ENCODE measurements at places on chromosomes 1 and 21.

DNA sequence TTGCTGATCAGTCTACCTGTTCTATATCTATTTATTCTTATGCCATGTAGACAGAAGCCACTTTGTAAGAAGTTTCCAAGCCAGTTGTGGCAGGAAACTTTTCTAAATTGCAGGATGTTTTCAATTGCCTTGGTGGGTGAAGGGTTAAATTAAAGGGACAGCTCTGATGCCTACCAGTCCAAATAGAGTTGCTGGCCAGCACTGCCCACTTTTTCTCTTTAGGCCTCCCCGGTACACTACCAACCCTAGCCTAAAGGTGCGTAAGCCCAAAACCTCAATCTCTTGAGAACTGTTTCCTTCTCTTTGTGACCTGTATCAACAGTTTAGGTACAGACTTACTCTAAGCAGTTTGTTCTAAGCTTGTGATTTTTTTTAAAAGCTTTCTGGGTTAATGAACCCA, 15.5 kb downstream of the SUSD4 start:
- DNase-seq, result no peak

GRCh38 chr21:25608044-25608737, 910 bp upstream of the MRPL39 start:
- DNase-seq, result peak; percentile 75

- DNase-seq, result peak; percentile 57
Observed at GRCh38 chr1:214808845-214809460, 206.0 kb downstream of the CENPF start.

- no peak for DNase-seq
Observed at GRCh38 chr1:60876952-60877351, 205.4 kb upstream of the NFIA start.

- DNase-seq, result peak; percentile 73
Observed at GRCh38 chr1:44810101-44810761, 1.9 kb downstream of the BTBD19 start.

DNA sequence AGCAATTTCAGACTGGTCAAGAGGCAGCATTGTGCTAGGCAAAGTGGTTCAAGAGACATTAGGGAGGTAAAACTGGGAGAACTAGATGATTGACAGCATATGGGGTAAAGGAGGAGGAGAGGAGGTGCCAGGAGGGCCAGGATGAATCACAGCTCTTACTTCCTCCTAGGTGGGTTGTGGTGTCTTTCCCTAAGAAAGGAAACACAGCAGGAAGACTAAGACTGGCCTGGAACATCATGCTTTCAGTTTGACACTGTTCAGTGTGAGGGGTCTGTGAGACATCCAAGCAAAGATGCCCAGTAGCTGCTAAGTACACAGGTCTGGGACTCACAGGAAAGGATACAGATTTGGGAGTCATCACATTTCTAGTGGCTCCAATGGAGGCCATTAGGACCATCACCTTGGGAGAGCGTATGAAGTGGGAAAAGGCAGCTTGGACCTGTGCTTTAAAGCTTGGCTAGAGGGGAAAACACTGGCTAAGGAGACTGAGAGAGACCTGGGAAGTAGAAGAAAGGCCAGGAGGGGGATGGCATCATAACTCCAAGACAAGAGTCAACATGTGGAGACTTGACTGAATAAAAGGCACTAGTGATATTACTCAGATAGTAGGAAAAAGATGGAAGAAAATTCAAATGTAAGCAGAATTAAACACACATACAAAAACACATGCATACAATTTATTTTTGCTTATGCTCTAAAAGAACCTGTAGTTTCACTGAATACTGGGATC, 17.3 kb downstream of the CD58 start:
- peak; percentile 51 for DNase-seq

DNA sequence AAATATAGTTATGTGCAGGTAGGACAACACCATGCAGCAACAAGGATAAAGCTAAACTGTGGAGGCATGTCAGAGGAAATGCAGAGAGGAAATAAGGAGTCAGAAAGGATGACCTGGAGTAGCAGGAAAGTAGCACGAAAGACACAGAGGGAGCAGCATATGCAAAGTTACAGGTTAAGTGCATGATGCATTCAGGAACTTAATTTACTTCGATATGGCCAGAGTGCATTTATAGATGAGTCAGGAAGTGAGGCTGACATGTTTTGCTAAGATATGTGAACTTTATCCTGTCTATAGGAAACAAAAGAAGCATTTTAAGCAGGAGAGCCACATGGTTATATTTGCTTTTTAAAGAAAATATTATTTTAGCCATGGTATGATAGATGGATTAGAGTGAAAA, 15.4 kb upstream of the MUTYH start:
- no peak for DNase-seq

DNA sequence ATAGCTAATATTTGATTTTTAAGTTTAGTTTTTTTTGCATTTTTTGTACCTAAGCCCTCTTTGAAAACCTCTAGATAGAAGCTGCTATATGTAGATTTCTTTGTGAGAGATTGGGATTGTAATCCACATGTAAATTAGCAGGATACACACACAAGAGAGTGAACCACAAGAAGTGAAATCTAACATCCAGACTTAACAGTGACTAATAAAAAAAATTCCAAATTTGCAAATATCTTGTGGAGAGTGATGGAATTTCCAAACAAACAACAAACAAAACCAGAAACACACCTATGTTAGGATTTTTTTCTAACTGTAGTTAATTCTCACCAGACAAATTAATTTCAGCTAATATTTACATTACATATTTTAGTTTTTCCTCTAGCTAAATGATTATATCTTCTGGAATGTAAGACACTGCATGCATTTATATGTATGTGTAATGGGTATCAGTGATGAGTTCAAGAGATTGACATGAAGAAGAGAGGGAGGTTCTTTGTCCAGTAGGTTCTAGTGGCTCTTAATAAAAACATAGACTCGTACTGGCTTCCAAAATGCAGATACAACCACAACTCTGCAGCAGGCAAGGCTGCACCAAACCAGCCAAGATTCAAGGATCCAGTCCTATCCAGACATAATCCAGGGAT, 12.8 kb downstream of the CLDN17 start:
- no peak for DNase-seq

DNA sequence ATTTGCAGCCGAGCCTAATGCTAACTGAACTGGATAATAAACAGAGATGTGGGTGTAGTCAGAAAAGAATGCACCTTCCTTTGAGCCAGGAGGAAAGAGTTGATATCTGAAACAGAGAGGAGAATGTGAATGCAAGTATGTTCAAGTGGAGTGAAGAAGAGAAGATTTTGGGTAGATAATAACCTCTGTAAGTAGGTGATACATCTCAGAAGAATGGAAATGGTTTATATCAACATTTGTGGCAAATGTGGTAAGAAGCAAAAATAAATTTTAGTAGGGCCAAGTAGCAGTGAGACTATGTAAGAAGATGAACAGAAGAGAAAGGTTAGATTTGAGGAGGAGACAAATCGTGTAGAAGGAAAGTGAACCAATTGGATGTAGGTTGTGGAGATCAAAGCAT, 1.7 kb upstream of the DNTTIP2 start:
- no peak for DNase-seq

DNA sequence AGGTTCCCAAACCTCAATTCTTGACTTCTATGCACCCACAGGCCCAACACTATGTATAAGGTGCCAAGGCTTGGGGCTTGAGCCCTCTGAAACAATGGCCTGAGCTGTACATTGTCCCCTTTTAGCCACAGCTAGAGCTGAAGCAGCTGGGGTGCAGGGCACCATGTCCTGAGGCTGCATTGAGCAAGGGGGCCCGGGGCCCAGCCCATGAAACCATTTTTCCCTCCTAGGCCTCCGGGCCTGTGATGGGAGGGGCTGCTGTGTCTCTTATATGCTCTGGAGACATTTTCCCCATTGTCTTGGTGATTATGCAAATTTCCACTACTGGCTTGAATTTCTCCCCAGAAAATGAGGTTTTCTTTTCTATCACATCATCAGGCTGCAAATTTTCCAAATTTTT, 155.5 kb downstream of the FASLG start:
- DNase-seq, result no peak

- peak; percentile 36 for DNase-seq
Observed at GRCh38 chr1:201468501-201468843, 516 bp downstream of the PHLDA3 start.

DNA sequence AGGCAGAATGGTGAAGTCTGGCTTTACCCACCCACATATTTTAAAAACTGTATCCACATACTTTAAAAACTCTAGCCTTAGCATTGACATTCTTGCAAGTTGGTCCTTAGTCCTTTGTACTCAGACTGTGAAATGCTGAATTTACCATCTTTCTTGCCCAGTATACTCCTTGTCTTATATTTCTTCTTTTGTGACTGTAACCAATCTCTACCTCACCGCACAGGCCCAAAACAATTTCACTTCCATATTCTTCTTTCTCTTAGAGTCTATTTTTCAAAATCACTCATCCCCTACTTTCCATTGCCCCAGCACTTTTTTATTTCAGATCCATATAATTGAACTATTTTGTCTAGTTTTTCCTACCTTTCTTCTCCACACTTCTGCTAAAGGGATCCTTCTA, 892.4 kb upstream of the B3GALT2 start:
- DNase-seq, result no peak

GRCh38 chr1:160548960-160549664, 26.1 kb upstream of the SLAMF6 start:
- DNase-seq, result no peak

GRCh38 chr1:194225821-194226220, 1039.4 kb upstream of the B3GALT2 start:
- no peak for DNase-seq

DNA sequence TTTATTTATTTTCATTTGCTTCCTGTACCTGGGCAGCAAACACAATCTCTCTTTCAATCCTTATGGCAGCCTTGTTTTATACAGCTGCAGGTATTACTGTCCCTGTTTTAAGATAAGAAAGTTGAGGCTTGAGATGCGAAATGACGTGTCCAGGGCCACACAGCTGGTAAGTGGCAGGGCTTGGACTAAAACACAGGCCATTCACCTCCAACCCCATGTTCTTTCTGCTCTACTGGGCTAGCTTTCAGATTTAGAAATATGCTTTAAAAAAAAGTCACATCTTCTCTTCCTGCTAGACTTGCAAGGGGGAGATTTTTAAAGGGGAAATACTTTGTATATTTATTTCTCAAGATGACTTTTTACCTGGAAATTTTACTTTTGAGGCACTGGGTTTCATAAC, 62.8 kb downstream of the CNST start:
- no peak for DNase-seq

DNA sequence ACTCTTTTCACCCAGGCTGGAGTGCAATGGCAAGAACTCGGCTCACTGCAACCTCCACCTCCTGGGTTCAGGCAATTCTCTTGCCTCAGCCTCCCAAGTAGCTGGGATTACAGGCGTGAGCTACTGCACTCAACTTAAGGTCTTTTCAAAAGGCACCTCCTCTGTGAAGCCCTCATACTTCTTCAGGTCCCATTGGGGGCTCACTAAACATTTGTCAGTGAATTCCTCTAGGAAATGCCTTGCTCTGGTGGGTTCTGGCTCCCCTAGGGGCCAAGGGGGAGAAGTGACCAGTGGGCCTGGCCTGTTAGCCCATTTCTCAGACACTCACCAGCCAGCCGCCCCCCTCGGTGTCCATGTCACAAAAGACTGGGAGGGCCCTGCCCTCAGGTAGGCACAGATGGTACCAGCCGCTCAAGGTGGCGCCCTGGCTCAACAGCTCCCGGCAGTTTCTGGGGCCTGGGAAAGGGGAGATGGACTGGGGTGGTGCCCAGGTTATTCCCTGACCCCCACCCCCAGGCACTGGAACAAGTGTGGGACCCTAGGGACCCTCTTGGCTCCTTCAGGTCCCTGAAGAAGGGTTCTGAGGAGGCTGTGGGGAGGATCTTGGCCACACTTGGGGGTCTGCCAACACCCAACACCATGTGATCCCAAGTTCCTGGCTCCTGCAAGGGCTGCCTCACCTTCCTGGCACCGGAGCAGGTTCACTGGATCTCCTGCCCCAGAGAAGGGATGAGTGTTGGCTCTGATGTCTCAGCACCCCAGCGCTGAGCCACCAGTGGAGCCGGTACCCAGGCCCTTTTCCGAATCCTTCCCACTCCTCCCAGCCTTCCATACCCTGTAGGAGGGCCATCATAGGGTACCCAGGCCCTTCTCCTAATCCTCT, 1.6 kb downstream of the FCN3 start:
- no peak for DNase-seq
